ENCODE measurements at places on chromosomes 3 and 15.

- DNase-seq, result no peak
Observed at GRCh38 chr3:96966181-96966929, 152.0 kb downstream of the EPHA6 start.

DNA sequence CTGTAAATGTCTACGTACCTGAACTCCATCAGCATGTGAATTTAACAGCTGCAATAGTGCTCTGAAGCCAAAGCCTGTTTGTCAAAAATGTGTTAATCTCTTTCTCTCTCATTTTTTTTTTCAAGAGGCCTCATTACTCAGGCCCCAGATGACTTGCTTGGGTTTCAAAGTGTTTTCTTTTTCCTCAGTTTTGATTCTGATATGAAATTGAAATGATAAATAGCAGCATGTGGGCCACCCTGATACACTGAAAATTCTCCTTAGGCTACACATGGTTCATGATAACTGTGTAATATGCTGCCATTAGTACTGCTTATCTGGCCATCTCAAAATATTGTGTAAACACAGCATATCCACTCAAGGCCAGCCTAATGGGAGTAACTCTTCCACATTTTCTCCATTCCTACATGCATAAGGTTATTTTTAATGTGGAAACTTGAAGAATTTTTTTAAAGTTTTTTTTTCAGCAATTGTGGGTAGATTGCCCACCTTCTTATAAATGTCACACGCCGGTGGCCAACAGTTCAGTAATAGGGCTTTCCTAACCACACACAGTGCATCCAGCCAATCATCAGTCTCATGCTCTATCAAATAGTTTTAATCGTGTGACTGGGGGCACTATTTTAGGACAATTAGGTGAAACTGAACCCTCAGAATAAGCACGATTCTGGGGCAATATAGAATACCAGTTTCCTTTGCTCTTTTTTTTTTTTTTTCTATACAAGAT is 13.1 kb upstream of the DENND4A start:
- DNase-seq, result no peak

DNA sequence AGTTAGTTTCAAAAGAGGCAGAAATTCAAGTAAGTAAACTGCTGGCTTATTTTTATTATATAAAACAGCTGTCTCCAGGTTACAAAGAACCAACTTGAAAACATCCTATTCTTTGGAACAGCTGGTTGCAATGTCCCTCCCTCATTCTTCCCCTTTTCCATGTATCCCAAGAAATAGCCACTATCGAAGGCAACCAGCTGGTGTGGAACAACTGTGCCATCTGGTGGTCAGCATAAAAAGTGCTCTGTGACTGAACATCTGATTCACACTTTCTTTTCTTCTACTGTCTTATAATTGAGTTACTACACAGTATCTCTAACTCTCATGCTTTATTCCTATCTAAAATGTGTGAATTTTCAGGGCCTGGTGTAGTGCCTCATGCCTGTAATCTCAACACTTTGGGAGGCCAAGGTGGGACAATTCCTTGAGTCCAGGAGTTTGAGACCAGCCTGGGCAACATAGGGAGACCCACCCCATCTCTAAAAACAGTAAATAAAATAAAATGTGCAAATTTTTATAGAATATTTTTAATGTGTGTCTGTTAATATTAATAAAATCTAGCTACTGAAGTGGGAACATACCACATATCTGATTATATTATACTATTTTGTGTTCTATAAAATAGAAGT is 9.6 kb downstream of the OSBPL11 start:
- peak; percentile 75 for DNase-seq

GRCh38 chr15:56205061-56205876 is 38.4 kb downstream of the RFX7 start:
- peak; percentile 55 for DNase-seq

DNA sequence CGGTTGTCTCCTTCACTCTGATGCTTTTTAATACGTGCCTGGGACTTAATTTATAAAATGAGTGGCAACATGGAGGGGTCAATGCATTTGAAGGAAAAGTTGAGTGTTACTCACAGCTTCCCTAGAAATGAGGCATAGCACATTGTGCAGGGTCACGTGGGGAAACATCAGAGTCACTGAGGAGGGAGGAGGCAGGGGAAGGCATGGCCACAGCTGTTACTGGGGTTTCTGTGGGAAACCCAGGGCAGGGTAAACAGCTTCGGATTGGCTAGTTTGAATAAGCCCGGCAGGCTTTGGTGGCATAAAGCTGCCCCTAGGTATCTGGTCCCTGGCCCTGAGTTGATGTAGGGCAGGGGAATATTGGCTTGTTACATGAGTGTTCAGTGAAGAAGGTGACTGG is 98.9 kb upstream of the ST8SIA2 start:
- no peak for DNase-seq

DNA sequence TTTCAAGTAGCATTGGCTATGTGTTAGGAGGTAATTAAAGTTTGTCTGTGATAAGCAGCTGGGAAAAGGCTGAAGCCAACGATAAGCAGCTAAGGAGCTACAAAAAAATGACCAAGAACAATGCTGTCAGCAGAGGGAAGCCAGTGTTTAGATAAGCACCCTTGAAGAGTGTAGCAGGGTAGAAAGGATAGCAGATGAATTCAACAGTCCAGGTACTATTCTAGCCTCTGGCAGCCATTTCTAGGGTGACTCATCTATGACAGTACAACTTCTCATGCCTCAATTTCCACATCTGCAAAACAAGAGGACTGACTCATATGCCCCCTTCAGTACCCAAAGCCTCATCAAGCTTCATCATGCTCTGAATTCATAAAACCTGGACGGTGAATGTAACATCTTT is 617.6 kb upstream of the UBE2E2 start:
- no peak for DNase-seq

DNA sequence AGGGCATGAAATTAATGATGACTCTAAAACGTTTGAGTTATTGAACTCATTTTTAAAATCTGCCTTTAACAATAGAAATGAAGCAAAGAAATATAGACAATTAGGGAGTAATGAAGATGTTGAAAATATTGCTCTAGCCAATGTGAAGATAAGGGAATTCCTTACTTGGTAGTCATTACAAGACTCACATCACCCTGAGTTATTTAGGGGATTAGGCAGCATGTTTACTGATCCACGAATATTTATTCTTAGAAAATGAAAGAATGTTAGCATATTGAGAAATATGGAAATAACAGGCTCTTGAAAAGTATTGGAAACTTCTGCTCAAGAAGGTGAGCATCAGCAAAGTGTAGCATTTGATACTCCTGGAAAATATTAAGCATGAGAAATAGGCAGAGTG is 398.1 kb upstream of the ARPP21 start:
- no peak for DNase-seq

DNA sequence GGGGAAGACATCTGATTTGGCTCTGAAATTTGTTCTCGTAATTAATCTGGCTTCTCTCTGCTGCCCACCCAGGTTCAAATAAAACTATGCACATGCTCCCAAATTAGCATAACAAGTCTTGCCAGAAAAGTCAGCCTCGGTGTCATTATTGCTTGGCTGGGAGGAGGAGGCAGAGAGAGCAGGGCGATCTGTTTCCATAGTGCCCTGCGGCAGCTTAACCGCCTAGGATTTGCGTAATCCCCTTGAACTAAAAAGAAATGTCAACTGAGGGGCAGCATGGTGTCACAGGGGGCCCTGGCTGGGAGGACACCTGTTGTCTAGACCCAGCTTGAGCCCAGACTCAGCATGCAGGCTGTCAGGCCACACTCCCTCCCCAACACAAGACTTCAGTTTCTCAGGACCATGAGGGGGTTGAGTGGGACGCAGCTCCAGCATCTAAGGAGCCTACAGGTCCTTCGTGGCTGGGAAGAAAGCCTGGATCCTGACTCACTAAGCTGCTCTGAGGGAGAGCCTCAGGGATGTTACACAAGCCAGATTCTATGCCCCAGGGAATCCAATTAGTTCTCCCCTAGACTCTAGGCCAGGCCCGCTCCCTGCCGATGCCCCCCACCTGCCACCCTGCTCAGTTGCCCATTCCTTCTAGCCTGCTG is 17.3 kb downstream of the MRPS11 start:
- DNase-seq, result no peak

- no peak for DNase-seq
Observed at GRCh38 chr3:69833591-69833990, 94.3 kb downstream of the MITF start.

GRCh38 chr15:73624530-73624929 is 8.7 kb downstream of the NPTN start:
- DNase-seq, result no peak

GRCh38 chr15:65884511-65884910 is 15.2 kb downstream of the RAB11A start:
- no peak for DNase-seq

- no peak for DNase-seq
Observed at GRCh38 chr3:181913254-181913653, 201.5 kb downstream of the SOX2 start.

GRCh38 chr3:135103917-135104316 is 308.9 kb downstream of the EPHB1 start:
- no peak for DNase-seq

- peak; percentile 66 for DNase-seq
Observed at GRCh38 chr3:126197854-126198584, 17.6 kb upstream of the ALDH1L1 start.

- peak; percentile 85 for DNase-seq
Observed at GRCh38 chr3:152269831-152270734, 1.4 kb downstream of the MBNL1 start.

- DNase-seq, result no peak
Observed at GRCh38 chr3:41334426-41334825, 135.1 kb downstream of the CTNNB1 start.

DNA sequence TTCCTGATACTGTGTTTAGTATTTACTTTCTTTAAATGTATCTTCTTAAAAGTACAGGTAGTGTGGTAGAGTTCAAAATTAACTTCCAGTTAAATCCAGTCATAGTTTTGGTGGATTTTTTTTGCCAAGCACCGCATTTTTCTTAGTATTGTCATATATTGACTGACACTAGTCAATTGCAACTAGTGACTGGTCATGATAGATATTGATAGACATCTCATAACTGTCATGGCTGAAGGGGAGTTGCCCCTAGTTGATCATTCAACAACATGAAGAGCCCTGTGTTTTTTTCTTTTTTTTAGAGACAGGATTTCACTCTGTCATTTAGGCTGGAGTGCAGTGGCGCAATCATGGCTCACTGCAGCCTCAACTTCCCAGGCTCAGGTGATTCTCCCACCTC is 22.1 kb downstream of the RAB8B start:
- DNase-seq, result no peak

GRCh38 chr3:136343446-136343845 is 93.3 kb downstream of the PCCB start:
- DNase-seq, result no peak

- no peak for DNase-seq
Observed at GRCh38 chr3:189049458-189050236, 122.1 kb upstream of the TPRG1 start.

GRCh38 chr15:70337277-70338186 is 239.8 kb upstream of the TLE3 start:
- no peak for DNase-seq

DNA sequence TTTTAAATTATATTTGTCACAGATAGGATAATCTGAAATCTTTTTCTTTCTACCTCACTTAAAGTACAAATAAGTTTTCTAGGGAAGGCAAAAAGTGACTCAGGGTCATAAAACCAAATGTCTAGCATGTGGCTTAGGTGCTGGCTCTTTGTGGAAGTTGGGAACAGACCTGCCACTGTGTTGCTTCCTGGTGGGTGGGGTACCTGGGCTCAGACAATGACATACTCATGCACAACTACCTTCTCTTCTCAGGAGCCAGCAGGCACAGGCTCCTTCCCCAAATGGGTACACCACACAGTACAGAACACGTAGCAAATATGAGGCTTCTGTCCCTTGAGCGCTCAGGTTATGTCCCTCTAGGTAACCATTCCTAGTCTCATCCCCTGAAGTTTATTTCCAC is 40.1 kb upstream of the MUC13 start:
- DNase-seq, result no peak

DNA sequence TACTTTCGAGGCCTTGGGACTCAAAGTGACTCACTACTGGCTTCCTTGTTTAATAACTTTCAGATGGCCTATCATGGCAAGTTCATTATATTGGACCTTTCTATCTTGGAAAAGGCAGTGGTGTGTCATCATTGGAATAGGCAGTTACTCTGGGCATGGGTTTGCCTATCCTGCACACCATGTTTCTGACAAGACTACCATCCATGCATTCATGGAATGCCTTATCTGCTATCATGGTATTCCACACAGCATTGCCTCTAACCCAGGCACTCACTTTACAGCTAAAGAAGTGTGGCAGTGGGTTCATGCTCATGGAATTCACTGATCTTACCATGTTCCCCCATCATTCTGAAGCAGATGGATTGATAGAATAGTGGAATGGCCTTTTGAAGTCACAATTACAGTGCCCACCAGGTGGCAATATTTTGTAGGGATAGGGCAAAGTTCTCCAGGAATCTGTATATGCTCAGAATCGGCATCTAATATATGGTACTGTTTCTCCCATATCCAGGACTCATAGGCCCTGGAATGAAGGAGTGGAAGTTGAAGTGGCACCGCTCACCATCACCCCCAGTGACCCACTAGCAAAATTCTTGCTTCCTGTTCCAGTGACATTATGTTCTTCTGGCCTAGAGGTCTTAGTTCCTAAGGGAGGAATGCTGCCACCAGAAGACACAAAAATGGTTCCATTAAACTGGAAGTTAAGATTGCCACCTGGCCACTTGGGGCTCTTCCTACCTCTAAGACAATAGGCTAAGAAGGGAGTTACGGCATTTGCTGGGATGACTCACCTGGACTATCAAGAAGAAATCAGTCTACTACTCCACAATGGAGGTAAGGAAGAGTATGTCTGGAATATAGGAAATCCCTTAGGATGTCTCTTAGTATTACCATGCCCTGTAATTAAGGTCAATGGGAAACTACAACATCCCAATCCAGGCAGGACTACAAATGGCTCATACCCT is 1161.4 kb downstream of the SI start:
- DNase-seq, result no peak

DNA sequence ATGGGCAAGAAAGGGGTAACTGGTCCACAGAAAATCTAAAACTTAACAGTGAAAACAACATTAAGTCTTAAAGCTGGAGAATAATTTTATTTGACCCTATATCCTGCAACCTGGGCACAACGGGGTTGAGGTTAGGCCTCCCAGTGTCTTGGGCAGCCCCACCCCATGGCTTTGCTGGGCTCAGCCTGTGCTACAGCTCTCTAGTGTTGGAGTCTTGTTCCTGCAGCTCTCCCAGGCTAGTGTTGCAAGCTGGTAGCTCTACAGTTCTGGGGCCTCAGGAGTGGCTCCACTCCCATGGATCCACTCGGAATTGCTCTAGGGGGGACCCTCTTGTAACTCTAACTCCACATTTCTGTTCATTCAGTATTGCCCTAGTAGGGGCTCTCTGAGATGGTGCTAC is 24.9 kb upstream of the GNB4 start:
- no peak for DNase-seq

- DNase-seq, result no peak
Observed at GRCh38 chr3:117304681-117305080, 595.1 kb downstream of the TUSC7 start.

GRCh38 chr15:90201130-90201943 is at the start of gene SEMA4B:
Gene SEMA4B, plus strand, starts transcription at chr15:90201330. Its CDS starts 249 bp downstream, at chr15:90201579.
- peak; percentile 49 for DNase-seq

- no peak for DNase-seq
Observed at GRCh38 chr3:134359121-134360010, 14.9 kb downstream of the AMOTL2 start.

Data from dermis microvascular lymphatic vessel endothelial cell (primary cell).